ENCODE measurements at places on chromosomes 13 and 19.

DNA sequence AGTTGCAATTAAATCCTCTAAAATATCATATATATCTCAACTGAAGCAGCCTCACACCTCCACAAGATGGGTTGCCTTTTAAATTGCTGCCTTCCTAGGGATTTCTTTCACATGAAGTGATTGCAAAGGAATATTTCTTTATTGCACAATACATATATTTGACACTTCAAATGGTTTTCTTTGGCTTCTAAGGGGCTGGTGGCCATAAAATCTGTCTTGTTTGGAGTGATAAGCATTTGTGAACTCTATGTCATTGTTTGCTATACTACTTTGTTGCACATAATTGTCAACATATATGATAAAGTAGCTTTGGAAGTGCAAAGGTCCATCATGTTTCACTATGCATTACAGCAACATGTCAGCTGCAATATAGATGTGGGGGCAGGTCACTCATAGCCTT lies 2380.9 kb downstream of the PCDH9 start:
- no peak for DNase-seq

GRCh38 chr19:32061315-32061714 lies 284.1 kb upstream of the ZNF507 start:
- no peak for DNase-seq

DNA sequence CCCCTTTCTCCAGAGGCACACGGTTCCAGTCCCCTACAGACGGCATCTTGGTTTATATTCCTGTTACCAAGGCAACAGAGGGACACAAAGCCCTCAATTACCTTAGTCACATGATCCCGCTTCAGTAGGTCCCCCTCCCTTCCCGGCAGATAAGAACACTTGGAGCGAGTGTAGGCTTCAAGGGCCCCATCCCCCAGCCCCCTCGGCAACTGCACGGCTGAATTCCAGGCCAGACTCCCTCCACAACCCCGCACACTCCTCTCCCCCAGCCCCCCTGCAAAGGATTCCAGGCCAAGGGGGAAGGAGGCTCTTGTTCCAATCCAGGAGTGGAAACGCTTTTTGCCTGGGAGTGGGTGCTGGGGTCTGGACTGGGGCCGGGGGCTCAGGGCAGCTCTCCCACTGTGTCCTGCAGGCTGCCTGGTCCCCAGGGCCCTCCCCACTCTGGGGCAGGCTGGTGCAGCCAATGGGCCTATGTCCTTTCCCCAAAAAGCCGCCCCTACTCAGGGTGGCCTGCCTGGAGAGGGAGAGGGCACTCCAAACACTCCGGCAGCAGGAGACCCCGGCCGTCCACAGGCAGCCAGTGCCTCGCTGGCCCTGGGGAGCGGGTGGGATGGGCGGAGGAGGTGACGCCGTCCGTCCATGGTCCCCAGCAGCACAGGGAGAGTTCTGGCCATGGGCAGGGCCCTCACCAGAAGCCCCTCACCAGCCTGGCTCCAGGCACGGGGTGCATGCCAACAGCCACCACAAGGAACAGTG lies 62.6 kb downstream of the MLLT1 start:
- DNase-seq: no peak

DNA sequence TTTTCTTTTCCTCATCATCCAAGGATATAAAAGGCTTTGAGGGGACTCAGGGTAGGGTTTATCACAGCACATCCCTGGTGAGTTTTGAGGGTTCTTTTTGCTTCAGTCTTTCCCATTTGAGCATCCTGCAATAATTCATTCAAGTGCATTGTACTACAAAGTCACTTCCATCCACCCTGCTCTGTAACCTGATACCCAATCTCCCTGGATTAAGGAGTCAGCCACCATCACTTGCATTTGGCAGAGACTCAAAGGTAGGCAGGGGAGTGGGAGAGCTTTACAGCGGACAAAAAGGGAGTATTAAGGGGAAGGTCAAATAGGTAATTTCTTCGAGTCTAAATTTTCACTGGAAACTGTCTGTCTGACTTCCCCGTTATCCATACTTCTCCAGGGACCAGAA lies 216.1 kb upstream of the TMTC4 start:
- no peak for DNase-seq

DNA sequence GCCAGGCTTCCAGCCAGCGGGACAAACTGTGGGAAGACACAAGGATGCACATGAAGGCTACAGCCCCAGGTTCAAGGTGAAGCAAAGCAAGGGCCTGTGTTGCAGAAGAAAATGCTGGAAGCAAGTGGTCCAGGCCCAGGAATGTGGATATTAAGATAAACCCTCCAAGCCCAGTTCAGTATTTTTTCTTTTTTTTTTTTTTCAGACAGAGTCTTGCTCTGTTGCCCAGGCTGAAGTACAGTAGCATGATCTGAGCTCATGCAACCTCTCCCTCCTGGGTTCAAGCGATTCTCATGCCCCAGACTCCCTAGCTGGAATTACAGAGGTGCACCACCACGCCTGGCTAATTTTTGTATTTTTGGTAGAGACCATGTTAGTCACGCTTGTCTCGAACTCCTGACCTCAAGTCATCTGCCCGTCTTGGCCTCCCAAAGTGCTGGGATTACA lies 4.4 kb downstream of the PRDX2 start:
- no peak for DNase-seq

Data from activated CD8-positive, alpha-beta memory T cell treated with anti-CD3 and anti-CD28 coated beads for 48 hours (primary cell).